NCI-H2081 (cell line): ENCODE measurements at places on chromosomes 2 and 18.

GRCh38 chr2:31411771-31412170, 2.8 kb downstream of the XDH start:
- DNase-seq, result no peak

- DNase-seq, result no peak
These were observed 19.0 kb upstream of the FEZ2 start for GRCh38 chr2:36616947-36617346.

GRCh38 chr2:132489150-132489549, 72.5 kb downstream of the GPR39 start:
- no peak for DNase-seq

GRCh38 chr2:231472816-231473215, 8.5 kb upstream of the NCL start:
- DNase-seq, result no peak

GRCh38 chr18:54766634-54767033, 61.6 kb upstream of the RAB27B start:
- no peak for DNase-seq

GRCh38 chr2:42261518-42262195, 92.5 kb downstream of the EML4 start:
- DNase-seq, result no peak

DNA sequence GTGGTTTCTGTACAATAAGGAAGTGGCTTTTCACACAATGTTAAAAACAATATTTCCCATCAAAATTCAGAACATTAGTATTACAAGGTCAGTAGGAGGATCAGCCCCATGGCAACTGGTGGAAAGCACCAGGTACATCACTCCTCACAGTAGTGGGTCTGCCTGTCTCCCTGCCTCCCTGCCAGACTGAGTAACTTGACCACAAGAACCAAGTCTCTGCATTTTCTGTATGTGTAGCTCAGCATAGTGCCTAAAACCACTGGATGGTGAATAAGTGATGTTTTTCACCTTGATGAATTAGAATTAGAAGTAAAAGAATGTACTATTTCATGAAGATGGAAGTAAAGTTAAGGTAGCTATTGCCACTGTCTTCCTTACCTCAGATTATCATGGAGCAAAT, 4.1 kb upstream of the WDR7 start:
- no peak for DNase-seq

GRCh38 chr2:4556135-4556896, 852.9 kb downstream of the DCDC2C start:
- DNase-seq, result no peak

DNA sequence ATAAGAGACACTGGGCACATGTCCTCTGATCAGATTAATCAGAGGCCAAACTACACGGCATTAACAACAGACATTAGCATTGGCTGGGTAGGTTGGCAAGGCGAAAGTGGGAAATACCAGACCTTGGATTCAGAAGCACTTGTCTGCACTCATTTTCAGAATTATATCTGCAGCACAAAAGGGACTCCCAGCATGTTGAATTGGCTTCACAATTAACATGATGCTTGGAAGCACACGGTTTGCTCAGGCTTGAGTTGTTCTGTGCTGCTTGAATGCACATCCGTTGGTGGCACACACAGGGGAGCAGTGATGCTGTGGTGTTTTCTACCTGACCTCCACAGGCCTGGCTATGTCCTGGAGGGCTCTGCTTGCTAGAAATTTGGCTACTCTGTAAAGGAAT, 83.9 kb downstream of the ACTR3 start:
- no peak for DNase-seq

GRCh38 chr18:54183390-54183789, 41.1 kb downstream of the MBD2 start:
- no peak for DNase-seq

- DNase-seq, result no peak
These were observed 160.4 kb downstream of the DOCK10 start for GRCh38 chr2:224881846-224882245.

GRCh38 chr2:140526575-140526974, 1604.2 kb downstream of the LRP1B start:
- no peak for DNase-seq

DNA sequence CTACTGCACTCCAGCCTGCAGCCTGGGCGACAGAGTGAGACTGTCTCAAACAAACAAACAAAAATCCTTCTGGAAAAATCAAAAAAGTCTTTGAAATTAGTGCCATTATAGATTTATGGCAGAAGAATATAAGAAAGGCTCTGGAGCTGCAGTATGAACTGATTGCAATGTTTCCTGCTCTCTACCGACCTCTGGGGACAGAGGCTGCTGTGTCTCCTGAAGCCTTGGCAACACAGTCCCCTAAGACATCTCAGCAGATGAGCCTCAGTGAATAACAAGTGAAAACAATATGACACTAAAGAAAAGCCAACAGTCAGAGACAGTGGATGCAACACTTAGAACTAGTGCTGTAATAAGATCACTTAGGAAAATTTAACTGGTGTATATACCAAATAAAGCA, 494.9 kb upstream of the LRATD1 start:
- DNase-seq, result no peak

DNA sequence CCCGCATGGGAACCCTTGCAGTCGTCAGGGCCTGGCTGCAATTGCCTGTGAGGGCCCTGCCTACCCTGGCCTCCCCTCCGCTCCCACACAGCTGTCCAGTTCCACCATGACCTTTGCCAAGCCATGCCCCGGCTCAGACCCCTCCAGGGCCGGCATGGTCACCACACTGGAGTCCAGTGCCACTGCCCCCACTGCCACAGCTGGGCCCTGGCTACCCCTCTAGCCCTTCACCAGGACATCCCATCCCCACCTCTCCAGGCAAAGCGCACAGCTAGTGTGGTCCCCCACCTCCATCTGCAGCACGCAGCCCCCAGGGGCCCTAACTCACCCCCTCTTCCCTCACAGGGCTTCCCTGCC, 70.3 kb upstream of the SMAD7 start:
- DNase-seq, result no peak

DNA sequence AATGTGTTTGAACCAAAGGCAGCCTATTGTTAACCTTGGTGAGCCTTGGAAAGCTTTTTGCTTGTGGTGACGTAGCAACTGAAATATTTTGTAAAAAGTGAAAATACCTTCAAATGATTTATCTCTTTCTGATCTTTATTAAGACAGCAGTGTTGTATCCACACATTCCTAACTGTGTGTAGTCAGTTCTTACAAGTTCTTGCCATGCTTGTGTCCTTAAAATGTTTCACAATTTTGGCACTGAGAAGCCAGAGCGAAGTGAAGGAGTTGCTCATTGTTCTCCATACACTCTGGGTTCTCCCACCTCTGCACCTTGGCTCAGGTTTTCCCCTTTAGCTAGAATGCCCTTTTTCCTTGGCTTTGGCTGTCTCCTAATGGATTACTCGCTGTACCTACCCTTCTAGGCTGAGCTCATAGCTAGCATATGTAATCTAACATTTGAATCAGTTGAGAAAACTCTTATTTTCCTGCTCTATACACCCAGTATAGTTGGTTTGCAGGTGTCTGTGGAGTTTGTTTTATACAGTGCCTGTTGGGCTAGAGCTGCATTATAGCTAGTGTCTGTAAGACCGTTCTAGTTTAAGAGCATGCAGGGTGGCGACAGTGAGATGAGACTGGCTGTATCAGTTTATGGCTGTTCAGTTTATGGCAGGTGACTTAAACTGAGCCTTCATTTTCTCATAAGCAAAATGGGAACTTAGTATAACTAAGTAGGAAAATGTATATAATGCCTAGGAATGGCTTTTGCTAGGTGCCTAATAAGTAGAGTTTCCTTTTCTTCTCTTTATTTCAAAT, 45.5 kb downstream of the FMNL2 start:
- no peak for DNase-seq

DNA sequence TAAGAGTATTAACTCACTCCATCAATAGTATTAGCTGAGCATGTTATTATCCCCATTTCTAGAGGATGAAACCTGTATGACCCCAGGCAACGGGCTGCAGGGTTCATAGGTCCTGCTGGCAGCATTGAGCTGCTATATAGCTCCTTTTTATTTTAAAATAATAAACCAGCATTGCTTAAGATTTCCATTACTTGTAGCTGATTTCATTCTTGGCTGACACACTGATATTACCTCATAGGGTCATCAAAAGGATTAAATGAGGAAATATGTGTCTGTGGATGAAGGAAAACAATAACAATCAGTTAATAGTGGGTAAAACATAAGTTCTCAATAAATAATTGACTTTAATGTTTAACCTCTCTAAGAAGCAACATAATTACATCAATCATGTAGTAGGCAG, 48.3 kb upstream of the NRP2 start:
- no peak for DNase-seq

GRCh38 chr2:5569256-5569655, 122.9 kb upstream of the SOX11 start:
- DNase-seq, result no peak
